ENCODE measurements at places on chromosomes 5 and 9.

GRCh38 chr5:170250810-170251317 lies 18.1 kb downstream of the C5orf58 start:
- no peak for DNase-seq

DNA sequence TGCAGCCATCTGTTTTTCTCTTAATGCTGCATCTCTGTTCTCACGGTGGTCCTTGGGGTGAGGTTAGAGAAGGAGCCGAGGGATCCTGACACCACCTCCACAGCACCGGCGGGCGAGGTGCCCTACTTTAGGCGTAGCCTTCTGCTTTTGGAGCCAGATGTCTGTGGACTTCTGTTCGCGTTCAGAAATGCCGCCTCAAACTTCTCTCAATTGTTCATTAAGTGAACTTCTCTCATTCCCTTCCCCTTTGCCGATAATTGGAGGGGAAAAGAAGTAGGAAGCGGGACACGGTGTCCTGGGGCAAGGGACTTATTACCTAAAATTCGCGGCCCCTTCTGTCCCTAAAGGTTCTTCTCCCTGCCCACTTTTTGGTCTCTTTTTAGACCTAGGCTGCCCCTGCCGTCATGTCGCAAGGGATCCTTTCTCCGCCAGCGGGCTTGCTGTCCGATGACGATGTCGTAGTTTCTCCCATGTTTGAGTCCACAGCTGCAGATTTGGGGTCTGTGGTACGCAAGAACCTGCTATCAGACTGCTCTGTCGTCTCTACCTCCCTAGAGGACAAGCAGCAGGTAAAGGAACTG lies 455 bp downstream of the KIF20A start:
- DNase-seq = no peak

- DNase-seq = no peak
Observed at GRCh38 chr9:118652912-118653311, 716.3 kb downstream of the BRINP1 start.

GRCh38 chr9:129898185-129898584 lies 62.9 kb downstream of the USP20 start:
- no peak for DNase-seq

GRCh38 chr5:95347506-95348120 lies 43.6 kb upstream of the FAM81B start:
- DNase-seq = no peak

GRCh38 chr5:141655020-141655419 lies 3.8 kb upstream of the FCHSD1 start:
- no peak for DNase-seq

GRCh38 chr9:111783857-111784256 lies 10.9 kb downstream of the SHOC1 start:
- no peak for DNase-seq

DNA sequence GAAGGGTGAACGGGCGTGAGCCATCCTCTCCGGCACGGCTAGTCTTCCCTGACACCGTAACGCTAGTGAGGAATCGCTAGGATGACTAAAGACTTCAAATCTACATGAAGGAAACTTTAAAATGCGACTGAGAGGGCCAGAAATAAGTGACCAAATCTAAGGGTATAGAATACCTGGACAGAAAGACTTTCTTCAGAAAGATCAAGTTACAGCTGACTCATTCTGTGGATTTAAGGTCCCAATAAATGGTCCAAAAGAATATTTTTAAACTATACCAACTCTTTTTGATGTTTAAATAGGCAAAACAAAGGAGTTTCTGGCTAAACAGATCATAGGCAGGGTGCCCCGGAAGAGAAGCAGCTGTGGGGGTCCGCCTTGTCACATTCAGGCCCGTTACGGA lies 38.9 kb upstream of the CEP72 start:
- DNase-seq = no peak

Measured in NCI-H1105 (cell line).